HFFc6 (cell line): ENCODE measurements at places on chromosomes 3 and 15.

DNA sequence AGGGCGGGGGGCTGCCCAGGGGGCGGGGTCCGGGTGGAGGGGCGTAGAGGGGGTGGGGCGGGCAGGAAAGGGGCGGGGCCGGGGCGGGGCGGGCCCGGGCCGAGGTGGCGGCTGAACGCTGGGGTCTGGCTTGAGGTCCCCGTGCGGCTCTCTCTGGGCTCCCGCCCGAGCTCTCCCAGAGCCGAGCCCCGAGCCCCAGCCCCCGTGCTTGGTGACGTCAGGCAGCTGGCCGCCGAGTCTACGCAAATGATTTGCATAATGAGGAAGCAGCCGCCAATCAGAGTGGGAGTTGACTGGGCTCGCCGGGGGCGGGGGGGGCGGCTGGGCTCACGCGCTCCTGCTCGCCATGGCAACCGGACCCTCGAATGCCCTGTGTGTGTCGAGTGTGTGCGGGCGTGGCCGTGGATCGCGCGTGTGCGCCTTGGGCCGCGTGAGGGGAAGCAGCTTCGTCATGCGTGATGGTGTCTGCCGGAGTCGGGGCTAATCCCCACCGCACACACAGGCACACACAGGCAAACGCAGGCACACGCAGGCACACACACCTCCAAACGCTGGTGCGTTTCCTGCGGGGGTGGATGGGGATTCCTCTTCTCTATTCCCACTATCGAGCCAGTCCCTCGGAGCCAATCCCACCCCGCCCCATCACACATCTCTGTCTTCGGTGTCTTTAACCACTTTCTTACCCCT lies at the start of gene CELF6:
Gene CELF6, minus strand, starts transcription at position 173 of the 687 bp plus-strand sequence. CDS start 283 bp downstream, outside the sequence.
- peak; percentile 55 for DNase-seq

GRCh38 chr3:14331251-14331650 lies 71.2 kb upstream of the SLC6A6 start:
- no peak for DNase-seq

DNA sequence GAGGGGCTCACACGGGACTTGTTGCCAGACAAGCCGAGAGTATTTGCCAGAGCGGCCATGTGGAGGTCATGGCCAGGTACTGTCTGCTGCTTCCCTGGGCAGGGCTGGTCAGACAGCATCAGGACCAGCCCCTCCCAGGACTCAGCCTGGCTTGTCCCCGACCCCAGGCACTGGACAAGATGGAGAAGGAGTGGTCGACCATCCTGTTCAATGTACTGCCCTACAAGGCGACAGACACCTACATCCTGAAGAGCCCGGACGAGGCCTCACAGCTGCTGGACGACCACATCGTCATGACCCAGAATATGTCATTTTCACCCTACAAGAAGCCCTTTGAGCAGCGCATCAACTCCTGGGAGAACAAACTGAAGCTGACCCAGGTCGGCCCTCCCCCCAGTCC lies 38.6 kb downstream of the DNAH1 start:
- no peak for DNase-seq

GRCh38 chr15:41121951-41122350 lies 5.9 kb upstream of the INO80 start:
- DNase-seq, result no peak

DNA sequence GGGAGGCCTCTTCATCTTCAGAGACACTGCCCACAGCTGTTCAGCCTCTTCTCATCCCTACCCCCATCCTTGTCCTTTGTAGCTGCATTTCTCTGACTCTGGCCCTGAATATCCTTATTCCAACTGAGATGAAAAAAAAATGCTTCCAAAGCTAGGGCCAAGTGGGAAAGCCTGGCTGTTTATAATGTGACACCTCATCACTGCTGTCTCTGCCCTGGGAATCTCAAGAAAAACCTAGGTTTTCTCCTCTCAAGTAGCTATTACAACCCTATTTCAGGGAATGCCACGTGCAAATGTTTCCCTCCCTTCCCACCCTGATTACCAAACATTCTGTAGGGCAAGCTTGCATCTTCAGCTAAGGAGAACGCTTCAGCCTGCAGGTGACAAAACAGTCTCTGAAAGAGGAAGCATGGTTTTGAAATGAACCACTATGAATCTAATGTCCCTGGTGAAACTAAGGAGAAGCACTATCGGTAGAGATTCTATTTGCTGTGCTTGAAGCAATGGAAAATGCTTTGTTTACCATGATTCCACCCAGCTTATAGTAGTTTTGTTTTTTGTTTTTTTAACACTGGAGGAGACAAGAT lies 65.4 kb downstream of the USF3 start:
- no peak for DNase-seq

DNA sequence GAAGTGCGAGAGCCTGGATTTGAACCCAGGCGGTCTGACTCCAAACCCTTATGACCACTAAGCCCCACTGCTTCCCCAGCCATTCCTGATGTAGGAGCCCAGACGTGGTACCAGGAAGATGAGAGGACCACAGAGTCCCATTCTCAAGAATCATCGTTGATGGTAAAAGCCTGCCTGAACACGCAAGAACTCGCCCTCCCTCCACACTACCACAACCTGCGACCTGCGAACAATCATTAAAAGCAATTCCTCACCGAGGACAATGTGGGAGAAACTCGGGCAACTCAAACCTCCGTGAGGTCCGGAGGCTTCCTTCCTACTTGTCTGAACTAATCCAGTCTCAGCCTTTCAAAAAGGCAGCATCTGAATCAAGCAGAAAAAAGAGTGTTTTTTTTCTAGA lies 10.3 kb downstream of the MAGI1 start:
- DNase-seq, result no peak

DNA sequence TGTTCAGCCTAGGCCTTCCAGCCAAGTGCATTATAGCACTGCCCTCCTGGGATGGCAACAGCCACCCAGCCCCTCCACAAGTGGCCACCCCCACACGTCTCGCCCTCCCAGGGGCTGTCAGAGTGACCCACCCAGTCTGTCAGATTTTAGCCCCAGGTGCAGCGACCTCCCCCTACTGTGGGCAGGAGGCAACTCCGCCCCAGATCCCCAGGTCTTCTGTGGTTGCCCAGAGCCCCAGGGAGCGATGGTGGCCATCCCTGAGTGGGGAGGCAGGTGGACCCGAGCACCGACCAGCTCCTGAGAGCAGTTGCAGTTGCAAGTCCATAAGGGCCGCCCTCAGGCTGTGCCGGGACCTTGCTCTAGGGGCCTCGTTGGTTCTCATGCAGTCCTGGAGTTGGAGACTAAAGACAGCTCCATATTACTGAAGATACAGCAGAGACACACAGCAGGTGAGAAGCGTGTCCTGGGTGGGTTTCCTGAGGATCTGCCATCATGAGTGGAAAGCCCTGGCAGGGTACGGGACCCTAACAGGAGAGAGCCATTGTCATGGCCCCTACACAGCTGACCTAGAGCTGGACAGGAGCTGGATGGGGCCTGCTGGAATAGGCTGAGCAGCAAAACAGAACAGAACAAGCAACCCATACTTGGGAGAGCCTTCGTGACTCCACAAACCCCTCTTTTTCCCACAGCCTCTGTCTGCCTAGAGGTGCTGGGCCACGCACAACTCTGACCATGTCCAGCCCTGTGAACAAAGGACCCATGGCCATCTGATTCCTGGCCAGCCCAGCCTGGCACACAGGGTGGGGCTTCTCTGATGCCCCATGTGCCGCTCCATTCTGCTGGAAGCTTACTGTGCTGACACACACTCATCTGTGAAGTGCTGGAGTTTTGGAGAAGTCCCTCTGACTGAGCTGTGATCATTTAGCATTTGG lies 110.3 kb upstream of the ALDH1A3 start:
- no peak for DNase-seq

- DNase-seq, result no peak
Measured at GRCh38 chr3:37402351-37402750, 228.0 kb upstream of the LRRFIP2 start.

GRCh38 chr3:103693831-103694230 lies 1259.0 kb downstream of the ZPLD1 start:
- DNase-seq, result no peak

DNA sequence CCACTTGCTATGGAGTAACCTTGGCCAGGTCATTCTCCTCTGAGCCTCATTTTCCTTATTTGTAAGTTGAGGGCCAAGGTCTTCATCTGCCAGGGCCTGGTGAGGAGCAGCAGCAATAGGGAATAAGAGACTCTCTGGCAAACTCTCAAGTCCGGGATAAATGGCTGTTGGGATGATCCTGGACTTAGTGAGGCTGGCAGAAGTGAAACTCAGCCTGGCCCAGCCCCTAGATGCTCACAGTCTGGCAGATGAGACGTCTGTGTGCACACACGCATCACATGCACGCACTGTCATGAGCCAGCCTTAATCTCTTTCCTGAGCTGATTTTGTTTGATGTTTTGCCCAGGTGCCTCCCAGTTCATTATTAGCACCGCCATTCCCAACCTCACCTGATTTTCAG lies 26.8 kb downstream of the SLC6A6 start:
- DNase-seq, result no peak

- DNase-seq, result no peak
Measured at GRCh38 chr3:145623349-145623748, 537.6 kb downstream of the PLOD2 start.

- DNase-seq, result no peak
Measured at GRCh38 chr3:37619568-37619967, 242.1 kb upstream of the CTDSPL start.

DNA sequence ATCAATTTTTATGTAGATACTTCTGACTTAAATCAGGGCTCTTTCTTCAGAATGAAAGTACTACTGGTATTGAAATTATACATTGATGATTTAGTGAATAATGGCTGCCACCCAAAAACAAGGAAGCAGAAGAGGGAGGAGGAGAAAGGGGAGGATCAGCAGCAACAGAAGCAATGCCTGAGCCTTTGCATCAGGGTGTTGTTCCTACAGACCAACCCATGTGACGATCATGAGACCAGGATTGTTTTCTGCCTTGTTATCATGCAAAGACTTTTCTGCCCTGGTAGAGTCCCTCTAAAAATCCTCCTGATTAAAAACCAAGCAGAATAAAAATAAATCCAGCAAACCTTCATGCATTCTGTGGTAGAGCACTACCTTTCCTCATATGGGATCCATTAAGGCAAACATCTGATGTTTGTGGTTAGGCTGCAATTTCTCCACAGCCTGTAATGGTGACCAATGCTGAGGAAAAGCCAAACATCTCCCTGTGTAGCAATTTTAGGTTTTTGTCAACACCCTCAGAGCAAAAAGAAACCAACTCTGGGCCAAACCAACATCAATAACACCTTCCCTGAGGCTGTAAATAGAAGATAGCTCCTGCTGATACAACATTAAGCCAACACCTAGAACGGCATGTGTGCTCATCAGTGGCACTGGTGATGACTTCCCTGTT lies 191.7 kb downstream of the ATP8B4 start:
- DNase-seq, result peak; percentile 21

- no peak for DNase-seq
Measured at GRCh38 chr3:112670824-112671223, 29.9 kb upstream of the CCDC80 start.

DNA sequence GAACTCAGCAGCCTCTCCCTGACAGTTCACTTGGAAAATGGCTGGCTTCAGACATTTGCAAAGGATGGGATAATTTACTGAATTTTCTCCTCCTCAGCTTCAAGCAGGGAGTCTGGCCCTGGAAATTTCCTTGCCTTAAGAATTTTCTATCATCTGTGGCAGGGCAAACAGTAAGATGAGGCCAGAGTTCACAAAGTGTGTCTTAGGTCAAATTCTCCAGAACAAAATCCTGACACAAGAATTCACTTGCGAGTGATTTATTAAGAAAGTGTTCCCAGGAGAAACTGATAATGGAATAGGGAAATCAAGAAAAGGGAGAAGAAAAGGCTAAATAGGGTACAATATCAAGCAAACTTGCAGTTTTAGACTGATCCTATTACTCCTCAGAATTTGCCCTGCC lies 55.3 kb downstream of the SNTN start:
- DNase-seq, result no peak

DNA sequence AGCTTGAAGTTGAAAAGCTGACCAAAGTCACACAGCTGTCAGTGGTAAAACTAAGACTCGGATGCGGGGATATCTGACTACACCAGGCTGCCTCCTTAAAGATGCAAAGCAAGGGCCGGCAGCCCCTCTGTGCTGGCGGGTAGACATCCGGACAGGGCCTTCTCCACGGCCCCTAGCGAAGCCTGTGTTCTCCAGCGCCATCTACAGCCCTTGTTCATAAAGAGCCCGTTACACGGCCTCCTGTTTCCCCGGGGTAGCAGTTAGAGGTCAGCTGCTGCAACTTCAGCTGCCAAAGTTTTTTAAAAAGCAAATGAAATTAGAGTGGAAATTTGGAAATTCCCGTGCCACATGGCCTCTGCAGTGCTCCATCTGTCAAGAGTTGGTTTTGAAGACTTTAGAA lies 383.0 kb downstream of the TBL1XR1 start:
- peak; percentile 3 for DNase-seq

DNA sequence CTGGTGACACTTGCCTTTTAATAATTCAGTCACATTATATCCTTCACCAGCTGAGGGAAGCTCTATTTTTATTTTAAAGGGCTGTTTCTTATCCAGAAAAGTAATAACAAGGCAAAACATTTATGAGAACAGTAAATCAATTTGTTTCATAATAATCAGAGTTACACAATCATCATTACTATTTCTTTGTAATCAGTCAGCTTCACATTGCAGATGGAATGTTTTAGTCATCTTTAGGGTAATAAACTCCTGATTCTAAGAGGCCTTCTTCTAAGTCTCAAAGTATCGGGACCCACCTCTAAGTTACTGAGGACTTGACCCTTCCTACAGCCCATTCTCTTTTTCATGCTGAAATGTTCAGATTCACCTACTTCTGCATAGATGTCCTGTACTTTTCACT lies 298.3 kb upstream of the TGFBR2 start:
- DNase-seq, result peak; percentile 37

DNA sequence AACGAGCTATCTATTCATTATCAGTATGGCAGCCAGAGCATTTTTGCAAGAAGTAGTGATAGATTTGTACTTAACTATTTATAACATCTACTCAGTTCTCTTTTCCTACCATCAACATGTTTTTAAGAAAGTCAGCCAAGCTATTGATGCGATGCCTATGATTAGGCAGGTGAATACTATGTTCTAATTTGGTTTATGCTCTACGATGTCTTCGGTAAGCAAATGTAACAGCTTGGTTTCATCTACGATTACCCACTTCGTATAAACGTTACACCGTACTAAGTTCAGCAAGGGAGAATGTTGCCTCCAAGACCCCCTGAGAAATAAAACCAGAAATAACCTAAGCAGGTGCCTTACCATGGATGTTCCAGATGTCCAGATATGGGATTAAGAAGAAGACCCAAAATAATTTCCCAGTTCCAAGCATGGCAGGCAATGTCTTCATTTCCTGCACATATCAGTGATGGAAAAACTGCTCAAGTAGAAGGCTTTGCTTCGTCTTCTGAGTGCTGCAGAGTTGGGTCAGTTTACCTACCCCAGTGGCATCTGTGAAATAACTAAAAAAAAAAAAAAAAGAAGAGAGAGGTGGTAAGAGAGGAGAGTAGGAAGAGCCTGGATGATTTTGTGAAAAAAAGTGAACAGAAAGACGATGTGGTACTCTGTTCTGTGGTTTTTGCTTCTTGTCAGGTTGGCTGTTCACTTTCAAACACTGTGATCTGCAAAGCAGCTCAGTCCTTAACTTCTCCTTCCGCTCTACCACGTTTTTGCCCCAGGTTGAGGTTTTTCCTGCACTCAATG lies at the start of gene BTLA:
Gene BTLA, minus strand, starts transcription at position 559 of the 798 bp plus-strand sequence. Its CDS starts 114 bp downstream, at position 445.
- no peak for DNase-seq

DNA sequence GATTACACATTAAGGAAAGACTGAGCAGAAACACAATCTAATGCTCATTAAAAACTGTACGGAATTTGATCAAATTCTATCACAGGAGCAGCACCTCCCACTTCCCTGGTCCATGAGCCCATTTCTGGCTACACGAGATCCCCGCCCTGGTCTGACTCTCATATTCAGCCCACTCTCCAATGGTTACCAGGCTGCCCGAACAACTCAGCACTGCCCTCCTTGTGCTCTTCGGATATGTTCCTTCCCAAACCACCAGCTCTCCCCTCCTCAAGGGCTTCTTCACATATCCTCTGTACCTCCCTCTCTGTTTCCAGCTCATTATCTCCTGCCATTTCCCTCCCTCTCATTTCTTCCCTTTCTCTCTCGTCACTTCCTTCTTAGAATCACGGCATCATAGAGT lies 180.5 kb downstream of the RSL24D1 start:
- no peak for DNase-seq
